Motor neuron (in vitro differentiated cells): ENCODE measurements at places on chromosomes 7 and 10. TPM values are rescaled to one million over a fixed set of nuclear protein-coding genes. Genes with fewer than 3 reads are reported as not detected.

ARHGAP21 gene
- total RNA-seq, result 90.0 and 92.5 TPM in 2 replicates

HTR5A gene
- total RNA-seq, result 0.41 TPM in 1 of 2 replicates, not detected in the other

SNCG gene
- total RNA-seq, result 177 and 212 TPM in 2 replicates

ICA1 gene
- total RNA-seq, result 31.4 and 33.6 TPM in 2 replicates

TAC1 gene
- 7.0 and 7.8 TPM in 2 replicates for total RNA-seq

AKR1C8 gene
- total RNA-seq, result 0.43 and 0.92 TPM in 2 replicates

SKIDA1 gene
- total RNA-seq, result 42.5 and 43.8 TPM in 2 replicates

TMEM184A gene
- 0.45 and 0.77 TPM in 2 replicates for total RNA-seq

NKX1-2 gene
- total RNA-seq, result 2.6 TPM in 2 replicates

HHEX gene
- total RNA-seq, result 0.19 TPM in 1 of 2 replicates, not detected in the other

SRRM3 gene
- 10.1 and 11.8 TPM in 2 replicates for total RNA-seq
